ENCODE measurements at places on chromosomes 6 and 20. TPM values are rescaled to one million over a fixed set of nuclear protein-coding genes. Genes with fewer than 3 reads are reported as not detected.

DNA sequence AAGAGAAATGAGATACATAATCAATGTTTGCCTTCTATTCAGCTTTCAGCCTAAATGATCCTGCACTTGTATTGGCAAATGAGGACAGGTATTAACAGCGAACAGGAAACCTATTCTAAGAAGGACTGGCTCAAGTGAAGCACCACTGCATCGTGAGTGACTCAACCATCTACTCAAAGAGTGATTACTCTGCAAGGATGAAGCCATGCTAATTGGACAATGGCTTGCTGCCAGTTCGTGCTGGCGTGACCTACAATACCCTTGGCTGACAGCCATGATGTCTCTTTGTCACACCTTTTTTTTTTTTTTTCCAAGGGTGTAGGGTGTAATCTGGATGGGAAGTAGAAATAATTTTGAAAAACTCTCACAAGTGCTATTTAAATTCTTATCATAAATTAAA, 104.9 kb downstream of the GJA10 start:
- peaks cover 30% of the 10 kb centered on the region for H3K4me1 ChIP-seq
- no peaks in the 10 kb centered on the region for H3K36me3 ChIP-seq
- no peaks in the 10 kb centered on the region for H3K27me3 ChIP-seq
- H3K27ac ChIP-seq: no peak overlapping the region

Gene PI3
- polyA plus RNA-seq: not detected

GRCh38 chr20:5735845-5736510, 14.2 kb upstream of the SHLD1 start:
- H3K27me3 ChIP-seq: no peaks in the 10 kb centered on the region
- H3K27ac ChIP-seq: no peak overlapping the region
- peaks cover 7% of the 10 kb centered on the region for H3K4me1 ChIP-seq
- H3K36me3 ChIP-seq: no peaks in the 10 kb centered on the region

DNA sequence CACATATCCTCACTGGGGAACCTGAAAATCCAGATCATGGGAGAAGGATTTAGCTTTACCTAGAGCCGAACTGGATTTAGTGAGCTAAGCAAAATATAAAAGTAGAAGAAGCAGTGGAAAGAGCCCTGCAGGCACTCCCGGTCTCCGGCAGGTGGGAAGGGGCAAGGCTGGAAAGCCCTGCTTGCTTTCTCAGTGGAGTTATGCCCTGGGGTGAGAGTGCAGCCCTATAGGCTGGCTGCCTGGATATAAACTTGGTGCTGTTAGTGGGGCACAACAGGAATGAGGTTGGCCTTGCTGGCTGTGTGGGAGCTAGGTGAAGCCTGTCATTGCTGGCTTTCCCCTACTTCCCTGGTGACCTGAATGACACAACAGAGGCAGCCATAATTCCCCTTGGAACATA, 122.0 kb downstream of the CDK19 start:
- no peak for DNase-seq
- no peaks in the 10 kb centered on the region for H3K27me3 ChIP-seq
- H3K27ac ChIP-seq: no peak overlapping the region
- no peaks in the 10 kb centered on the region for H3K36me3 ChIP-seq
- no peak overlapping the region for H3K4me3 ChIP-seq
- H3K4me1 ChIP-seq: no peaks in the 10 kb centered on the region

DNA sequence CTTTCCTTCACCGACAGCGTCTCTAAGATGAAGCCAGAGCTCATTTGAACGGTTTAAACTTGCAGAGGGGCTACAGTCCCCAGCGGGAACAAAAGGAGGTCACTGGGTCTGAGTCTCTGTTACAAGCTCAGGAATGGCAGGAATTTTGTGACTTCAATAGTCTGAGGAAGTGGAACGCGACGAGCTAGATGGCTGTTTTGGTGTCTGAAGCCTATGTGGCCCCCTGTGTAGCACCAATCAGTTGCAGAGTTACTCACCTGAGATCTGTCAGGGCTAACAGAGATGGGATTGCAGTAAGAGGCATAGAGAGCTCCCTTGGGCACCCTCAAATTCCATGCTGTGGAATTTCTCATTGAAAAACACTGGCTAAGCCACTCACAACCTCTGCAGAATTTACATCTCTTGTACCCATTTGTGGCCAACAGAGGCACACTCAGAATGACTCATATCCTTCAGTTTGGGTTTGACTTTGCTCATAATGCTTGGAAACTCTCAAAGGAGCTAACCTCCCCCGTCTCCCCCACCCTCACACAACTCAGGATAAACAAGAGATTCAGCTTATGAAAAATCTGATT, 7.1 kb upstream of the TCP11 start:
- H3K36me3 ChIP-seq: no peaks in the 10 kb centered on the region
- H3K4me1 ChIP-seq: peaks cover 29% of the 10 kb centered on the region
- no peaks in the 10 kb centered on the region for H3K27me3 ChIP-seq
- DNase-seq: peak; percentile 43
- no peak overlapping the region for H3K4me3 ChIP-seq

Gene DXO
- 23.3 TPM for polyA plus RNA-seq

Gene LRRN4
- not detected for polyA plus RNA-seq

GRCh38 chr6:27503436-27504030, 30.6 kb upstream of the ZNF184 start:
- H3K4me3 ChIP-seq: peak overlapping the region; percentile 85
- peaks cover 8% of the 10 kb centered on the region for H3K4me1 ChIP-seq
- peak; percentile 68 for DNase-seq
- 0 out of 2 replicates have a peak, but pooled peaks cover 5% of the 10 kb centered on the region for H3K27me3 ChIP-seq
- peak overlapping the region; percentile 31 for H3K27ac ChIP-seq

GRCh38 chr6:119297049-119297448, 52.5 kb downstream of the MAN1A1 start:
- no peaks in the 10 kb centered on the region for H3K4me1 ChIP-seq
- no peak for DNase-seq
- no peak overlapping the region for H3K4me3 ChIP-seq
- no peaks in the 10 kb centered on the region for H3K36me3 ChIP-seq
- H3K27ac ChIP-seq: no peak overlapping the region

- no peaks in the 10 kb centered on the region for H3K27me3 ChIP-seq
- no peak overlapping the region for H3K27ac ChIP-seq
- no peaks in the 10 kb centered on the region for H3K36me3 ChIP-seq
Measured at GRCh38 chr6:68282646-68283045, 352.4 kb upstream of the ADGRB3 start.

DNA sequence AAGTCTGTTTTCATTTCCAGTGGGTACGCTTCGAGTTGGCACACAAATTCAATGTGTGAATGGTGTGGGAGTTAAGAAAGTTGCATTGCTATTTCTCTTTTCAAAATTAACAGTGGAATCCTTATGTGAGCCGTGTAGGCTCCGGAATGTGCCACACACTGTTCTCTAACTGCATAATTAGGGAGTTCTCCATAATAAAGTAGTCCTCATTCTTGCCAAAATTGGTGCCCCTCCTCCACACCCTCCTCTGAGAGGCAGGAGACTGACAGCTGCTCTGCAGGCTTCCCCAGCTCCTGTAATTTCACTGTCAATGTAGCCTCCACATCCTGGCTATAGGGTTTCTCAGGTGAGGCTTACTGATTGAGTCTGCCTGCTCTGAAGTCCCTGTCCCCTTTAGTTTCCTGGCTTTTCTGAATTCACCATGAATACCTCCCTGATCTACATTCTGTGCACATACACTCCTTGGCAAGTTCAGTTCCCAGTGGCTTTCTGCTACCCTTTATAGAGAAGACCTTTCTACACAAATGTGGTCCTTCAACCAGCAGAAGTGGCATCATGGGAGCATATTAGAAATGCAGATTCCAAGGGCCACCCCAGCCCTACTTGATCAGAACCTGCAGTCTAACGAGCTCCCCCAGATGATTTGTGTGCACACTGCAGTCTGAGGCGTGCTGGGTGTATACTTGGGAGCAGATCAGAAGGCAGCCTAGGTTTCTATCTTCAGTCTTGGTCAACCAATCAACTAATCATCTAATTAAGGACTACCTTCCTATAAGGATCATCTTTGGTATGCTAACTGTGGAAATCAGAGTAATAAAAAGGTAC, 19.9 kb upstream of the CCN6 start:
- H3K27ac ChIP-seq: no peak overlapping the region
- H3K4me1 ChIP-seq: peaks cover 46% of the 10 kb centered on the region
- DNase-seq: no peak
- no peaks in the 10 kb centered on the region for H3K27me3 ChIP-seq
- H3K4me3 ChIP-seq: no peak overlapping the region
- H3K36me3 ChIP-seq: no peaks in the 10 kb centered on the region

DNA sequence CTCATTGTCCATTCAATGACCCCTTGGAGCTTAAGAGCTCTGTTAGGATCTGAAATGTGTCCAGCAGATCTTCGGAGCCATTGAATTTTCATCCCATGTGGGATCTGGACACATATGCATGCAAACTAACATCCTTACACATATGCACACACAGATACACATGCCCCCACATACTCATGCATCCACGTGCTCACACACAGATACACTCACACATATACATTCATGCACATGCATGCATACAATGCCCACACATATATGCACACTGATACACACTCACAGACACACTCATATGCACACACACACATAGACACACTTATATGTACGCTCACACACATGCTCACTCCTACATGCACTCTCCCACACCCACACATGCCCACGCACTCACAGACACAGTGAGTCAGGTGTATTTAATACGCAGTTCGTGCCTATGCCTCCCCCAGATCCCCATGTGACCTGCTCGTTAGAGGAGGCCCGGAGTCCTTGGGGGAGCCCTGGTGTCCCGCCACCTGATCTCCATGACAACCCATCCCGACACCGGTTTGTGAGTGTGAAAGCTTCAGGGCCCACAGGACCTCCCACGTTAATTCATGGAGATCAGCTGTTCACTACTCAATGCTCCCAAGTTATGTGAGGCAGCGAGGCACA, 121.9 kb upstream of the SULF2 start:
- H3K27me3 ChIP-seq: peaks cover 3% of the 10 kb centered on the region
- no peak overlapping the region for H3K4me3 ChIP-seq
- no peak overlapping the region for H3K27ac ChIP-seq
- no peaks in the 10 kb centered on the region for H3K4me1 ChIP-seq
- DNase-seq: no peak
- no peaks in the 10 kb centered on the region for H3K36me3 ChIP-seq

DNA sequence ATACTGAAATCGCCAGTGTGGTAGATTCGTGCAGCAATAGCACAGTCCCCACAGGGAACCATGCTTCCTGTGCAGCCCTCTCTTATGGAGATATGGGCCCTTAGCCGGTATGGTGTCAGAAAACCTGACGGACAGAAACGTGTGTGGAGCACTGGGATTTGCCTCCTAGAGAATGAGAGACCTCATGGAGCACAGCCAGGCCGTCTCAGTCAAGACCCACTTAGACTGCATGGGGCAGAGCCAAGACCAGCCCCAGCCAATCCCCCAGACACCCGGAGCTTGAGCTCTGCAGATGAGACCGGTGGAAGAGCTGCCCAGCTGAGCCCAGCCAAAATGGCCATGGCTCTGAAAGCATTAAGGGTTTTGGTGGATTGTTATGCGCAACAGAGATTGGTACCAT, 163.7 kb downstream of the DLL1 start:
- H3K36me3 ChIP-seq: no peaks in the 10 kb centered on the region
- H3K27ac ChIP-seq: no peak overlapping the region
- H3K27me3 ChIP-seq: no peaks in the 10 kb centered on the region
- DNase-seq: no peak
- H3K4me3 ChIP-seq: no peak overlapping the region

Gene F13A1
- not detected for polyA plus RNA-seq

GRCh38 chr20:47999166-47999565, 213.9 kb upstream of the SULF2 start:
- H3K36me3 ChIP-seq: no peaks in the 10 kb centered on the region
- H3K4me3 ChIP-seq: no peak overlapping the region
- H3K27me3 ChIP-seq: no peaks in the 10 kb centered on the region
- peak; percentile 9 for DNase-seq
- no peaks in the 10 kb centered on the region for H3K4me1 ChIP-seq

- H3K4me1 ChIP-seq: peaks cover 26% of the 10 kb centered on the region
- H3K36me3 ChIP-seq: no peaks in the 10 kb centered on the region
Measured at GRCh38 chr6:45843848-45844521, 171.7 kb downstream of the CLIC5 start.

DNA sequence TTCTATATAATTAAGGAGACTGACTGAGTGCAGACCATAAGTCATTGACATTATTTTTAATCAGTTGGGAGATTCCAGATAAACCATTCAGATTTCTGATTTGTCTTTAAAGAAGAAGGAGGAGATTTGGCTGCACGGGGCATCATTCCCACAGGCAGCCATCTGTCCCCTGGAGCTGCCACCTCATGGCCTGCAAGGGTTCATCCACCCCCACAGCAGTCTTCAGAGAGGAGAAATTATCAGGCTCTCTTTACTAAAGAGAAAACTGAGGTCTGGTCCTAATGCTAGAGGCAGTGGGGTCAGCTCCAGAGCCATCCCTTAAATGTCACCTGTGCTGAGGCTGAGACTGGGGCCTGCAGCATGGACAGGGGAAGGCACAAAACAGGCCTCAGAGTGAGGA, 501.3 kb upstream of the SULF2 start:
- DNase-seq: no peak
- H3K27me3 ChIP-seq: peaks cover 20% of the 10 kb centered on the region
- H3K36me3 ChIP-seq: no peaks in the 10 kb centered on the region
- no peak overlapping the region for H3K4me3 ChIP-seq

DNA sequence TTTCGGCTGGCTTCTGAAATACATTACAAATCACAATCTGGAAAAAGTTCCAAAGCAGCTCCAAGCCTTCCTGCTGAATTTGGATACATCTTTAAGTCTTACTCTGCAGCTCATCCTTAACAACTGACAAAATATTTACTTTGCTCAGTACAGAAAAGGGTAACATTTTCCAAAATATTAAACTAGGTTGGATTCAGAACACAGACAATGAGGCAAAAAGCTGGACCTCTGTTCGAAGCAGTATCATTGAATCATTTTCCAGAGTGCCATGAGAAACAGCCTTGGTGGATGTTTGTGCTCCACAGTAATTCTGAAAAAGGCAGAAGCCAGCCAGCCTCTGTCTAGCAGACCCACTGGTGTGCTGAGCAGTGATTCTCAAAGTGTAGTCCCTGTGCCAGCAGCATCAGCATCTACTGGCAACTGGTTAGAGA, 162.1 kb downstream of the AIG1 start:
- H3K4me3 ChIP-seq: no peak overlapping the region
- H3K27ac ChIP-seq: no peak overlapping the region
- H3K4me1 ChIP-seq: no peaks in the 10 kb centered on the region
- peak; percentile 15 for DNase-seq
- no peaks in the 10 kb centered on the region for H3K36me3 ChIP-seq
- no peaks in the 10 kb centered on the region for H3K27me3 ChIP-seq

- H3K36me3 ChIP-seq: no peaks in the 10 kb centered on the region
- H3K27ac ChIP-seq: no peak overlapping the region
- no peak for DNase-seq
- H3K4me3 ChIP-seq: no peak overlapping the region
Measured at GRCh38 chr6:11667876-11668275, 110.7 kb downstream of the ADTRP start.

DNA sequence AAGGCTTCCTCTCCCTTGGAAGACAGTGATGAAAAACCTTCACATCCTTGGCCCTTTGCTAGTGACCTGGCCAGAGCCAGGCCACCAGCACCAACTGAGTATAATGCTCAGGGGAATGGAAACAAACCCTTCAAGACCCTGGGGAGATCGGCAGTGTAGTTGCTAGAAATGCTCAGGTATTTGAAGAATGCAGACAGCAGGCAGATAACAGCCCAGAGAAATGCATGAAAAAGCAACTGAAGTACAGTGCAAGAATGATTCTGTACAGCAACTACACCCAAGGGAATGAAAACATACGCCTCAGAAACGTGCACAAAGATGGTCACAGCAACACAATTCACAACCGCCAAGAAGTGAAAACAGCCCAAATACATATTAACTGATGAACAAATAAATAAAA, 41.1 kb downstream of the PPP1R3G start:
- no peaks in the 10 kb centered on the region for H3K36me3 ChIP-seq
- peaks cover 10% of the 10 kb centered on the region for H3K4me1 ChIP-seq
- DNase-seq: no peak
- no peak overlapping the region for H3K27ac ChIP-seq
- H3K4me3 ChIP-seq: no peak overlapping the region
- no peaks in the 10 kb centered on the region for H3K27me3 ChIP-seq

Gene DUSP15
- polyA plus RNA-seq: not detected

Gene HSPA1L
- 0.85 TPM for polyA plus RNA-seq

Data from GM23248 (cell line).